ENCODE measurements at places on chromosomes 4 and X.

DNA sequence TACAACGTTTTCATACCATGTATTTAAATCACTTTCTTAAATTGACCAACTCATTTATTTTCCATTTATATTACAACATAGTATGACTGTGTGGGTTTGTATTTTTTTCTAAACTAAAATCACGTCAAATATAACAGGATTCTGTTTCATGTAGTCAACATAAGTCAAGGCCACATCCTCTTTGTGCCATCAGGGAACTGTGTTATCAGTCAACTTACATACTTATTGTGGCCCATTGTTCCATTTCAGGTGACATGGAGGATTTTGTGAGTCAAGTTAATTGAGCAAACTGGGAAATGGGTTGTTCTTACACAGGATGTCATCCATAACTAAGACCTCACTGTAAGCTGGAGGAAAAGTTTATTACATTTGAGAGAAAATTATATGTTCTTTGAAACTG, 35.9 kb downstream of the STK26 start:
- no peak for DNase-seq

GRCh38 chrX:7948483-7948882, 21.3 kb upstream of the PNPLA4 start:
- DNase-seq, result no peak

DNA sequence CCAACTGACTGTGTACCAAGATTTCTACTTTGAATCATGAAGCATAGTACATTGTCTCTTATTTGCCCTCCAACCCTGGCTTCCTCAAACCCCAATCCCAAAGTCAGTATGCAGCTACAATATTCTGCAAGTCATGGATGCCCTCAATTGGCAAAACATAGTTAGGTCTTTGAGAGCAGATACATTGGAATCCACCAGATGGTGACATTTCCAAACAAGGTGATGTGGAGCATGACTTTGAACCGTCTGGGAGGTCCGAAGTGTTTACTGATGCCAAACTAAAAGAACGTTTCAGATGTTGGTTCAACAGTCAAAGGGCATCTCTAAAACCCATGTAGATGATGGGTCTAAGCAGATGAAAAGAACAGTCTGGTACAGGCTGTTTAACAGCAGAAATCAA, 43.7 kb upstream of the FRMD7 start:
- DNase-seq, result no peak

- DNase-seq, result no peak
Measured at GRCh38 chrX:53253293-53254020, 27.9 kb downstream of the IQSEC2 start.

DNA sequence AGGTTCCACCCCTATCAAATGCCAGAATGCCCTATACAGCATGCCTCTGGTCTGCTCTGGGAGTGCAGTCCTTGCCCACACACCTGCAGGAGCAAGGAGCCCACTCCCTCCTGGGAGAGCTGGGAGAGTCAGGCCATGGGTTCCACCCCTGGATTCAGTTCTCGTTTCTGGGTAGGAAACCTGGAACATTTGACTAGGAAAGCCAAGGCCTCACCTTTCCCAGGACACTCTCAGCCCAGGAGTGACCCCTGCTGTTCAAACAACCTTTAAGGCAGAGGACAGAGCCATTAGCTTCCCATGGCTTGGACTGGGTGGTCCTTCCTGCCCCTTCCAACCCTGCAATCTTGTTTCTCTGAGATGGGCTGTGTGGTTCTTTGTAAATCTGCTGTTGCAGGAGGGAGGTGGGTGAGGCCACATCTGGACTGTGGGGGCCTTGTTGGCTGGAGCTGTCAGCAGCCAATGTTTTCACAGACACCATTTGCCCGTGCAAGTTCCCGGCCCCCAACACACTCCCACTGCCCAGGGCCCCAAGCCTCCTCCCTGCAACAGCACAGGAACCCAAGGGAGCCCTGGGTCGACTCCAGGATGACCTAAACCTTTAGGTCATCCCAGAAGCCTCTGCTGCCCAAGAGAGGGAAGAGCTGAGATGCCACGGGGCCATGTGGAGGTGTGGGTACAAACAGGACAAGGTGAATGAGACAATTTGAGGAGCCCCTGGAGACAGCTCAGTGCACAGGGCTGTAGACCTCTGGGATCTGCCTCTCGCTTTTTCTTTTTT, 104.4 kb downstream of the PJA1 start:
- no peak for DNase-seq

- peak; percentile 1 for DNase-seq
Measured at GRCh38 chrX:57528670-57529255, 63.0 kb upstream of the ZXDB start.

DNA sequence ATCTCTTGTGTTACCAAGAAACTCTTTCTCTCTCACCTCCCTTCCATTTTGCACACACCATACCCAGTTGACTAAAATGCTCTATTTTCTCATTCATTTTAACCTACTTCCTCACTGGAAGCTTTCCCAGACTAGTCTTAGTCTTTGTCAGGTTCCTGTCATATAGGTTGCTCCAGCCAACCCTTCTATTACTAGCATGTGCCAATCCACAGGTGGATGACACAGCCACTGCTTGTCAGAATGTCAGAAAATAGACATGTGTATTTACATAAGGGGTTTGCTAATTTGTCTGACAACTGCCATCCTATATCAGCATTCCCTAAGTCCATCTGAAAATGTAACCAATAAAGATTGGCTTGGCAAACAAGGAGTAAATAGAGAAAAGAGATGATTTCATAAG, 239.2 kb upstream of the SMIM31 start:
- no peak for DNase-seq

GRCh38 chrX:129956765-129957164, 25.7 kb upstream of the BCORL1 start:
- no peak for DNase-seq

DNA sequence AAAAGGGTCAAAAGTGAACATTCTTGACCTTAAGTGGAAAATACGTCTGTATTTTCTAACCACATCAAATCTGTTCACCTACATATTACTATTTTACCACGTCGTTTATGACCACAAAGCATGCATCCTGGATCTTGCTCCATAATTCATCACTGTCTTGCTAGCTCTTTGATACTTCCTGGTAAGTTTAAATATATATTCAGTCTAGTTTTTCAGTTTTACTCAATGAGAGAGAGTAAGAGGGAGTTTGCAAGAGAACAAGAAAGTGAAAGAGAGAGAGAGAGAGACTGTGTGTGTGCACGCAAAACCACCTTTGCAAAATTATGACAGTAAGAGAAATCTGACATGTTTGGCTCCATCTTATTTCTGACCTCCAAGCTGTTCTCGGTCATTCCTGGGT, 173.7 kb upstream of the GALNTL6 start:
- no peak for DNase-seq

- DNase-seq, result no peak
Measured at GRCh38 chr4:82053396-82053795, 320.4 kb downstream of the HNRNPD start.

DNA sequence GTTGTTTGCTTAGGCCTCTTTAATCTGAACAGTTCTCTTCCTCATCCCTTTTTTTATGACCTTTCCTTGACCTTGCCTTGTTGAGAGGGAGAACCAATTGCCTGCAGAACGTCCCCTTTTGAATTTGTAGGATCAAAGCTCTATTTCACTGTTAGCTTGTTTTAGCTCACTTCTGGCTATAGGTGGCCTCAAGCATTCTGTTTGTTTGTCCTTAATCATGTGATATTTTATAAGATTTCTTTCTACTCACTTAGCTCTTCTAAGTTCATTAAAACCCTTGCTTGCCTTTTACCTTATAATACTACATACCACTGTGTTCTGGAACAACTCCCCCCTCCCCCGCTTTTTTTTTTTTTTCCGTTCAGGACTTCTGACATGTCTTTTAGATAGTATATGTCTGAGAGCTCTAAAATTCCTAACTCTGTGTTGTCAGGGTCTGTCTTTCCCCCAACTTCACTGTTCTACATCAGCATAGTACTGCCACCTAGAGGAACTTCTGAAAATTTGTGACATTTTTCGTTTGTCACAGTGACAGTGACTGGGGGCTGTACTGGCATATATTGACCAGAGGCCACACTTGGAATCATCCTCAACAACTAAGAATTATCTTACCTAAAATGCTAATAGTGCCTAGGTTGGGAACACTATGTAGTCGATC, 128.5 kb downstream of the LARP7 start:
- peak; percentile 36 for DNase-seq

- DNase-seq, result peak; percentile 42
Measured at GRCh38 chr4:163048447-163048846, 118.2 kb downstream of the NAF1 start.

DNA sequence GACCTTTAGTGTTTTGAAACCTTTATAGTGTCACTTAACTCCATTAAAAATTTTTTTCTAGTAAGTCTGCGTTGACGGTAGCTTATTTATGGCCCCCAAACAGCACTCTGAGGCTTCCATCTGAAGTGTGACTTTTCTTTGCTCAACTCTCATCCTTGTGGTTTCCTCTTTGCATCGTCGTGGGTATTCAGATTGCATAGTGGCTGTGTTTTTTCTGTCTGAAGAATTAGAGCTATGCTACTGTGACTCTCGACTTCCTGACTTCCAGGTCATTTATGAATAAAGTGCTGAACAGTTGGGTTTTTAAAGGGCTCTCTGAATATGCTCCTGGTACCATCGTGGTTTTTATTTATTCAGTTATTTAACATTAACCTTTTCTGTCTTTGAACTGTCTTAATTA, 44.9 kb downstream of the JADE1 start:
- no peak for DNase-seq

DNA sequence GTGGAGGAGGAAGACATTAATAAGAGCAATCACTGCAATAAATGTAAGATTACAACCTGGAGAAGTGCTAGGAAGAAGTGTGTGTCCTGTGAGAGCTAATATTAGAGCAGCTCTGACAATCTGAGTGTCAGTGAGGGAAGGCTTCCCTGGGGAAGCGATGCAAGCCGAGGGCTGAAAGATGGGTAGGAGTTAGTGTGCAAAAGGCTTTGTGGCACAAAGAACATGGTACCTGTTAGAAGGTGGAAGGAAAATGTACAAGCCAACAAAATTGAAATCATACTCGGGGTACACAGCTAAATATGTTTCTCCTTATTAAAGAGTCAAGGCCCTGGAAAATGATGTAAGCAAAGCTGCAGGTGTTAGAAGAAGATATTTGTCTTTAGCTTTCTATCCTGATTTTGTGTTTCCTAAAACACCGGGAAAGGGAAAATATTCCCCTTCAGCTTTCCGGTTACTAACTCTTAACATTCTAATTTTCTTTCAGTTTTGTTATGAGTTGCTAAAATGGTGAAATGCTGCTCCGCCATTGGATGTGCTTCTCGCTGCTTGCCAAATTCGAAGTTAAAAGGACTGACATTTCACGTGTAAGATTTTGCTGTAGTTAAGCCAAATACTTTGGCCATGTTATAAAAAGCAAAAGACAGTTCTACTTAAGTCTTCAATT, 808 bp downstream of the THAP6 start:
- no peak for DNase-seq

All from NCI-H446 (cell line).